ENCODE measurements at places on chromosomes 3 and 15. TPM values are rescaled to one million over a fixed set of nuclear protein-coding genes. Genes with fewer than 3 reads are reported as not detected.
A peak's percentile ranks its signal among the peaks of the same experiment; 100 is the strongest.

SCAMP5 gene
- 8.8 TPM for total RNA-seq

MELTF gene
- total RNA-seq: 0.45 TPM

OR5H14 gene
- total RNA-seq: not detected

CSPG4 gene
- 15.1 TPM for total RNA-seq

CLEC3B gene
- 199 TPM for total RNA-seq

ARGFX gene
- total RNA-seq: not detected

- no peak for DNase-seq
Observed at GRCh38 chr15:66633938-66634250, 68.1 kb upstream of the LCTL start.

GRCh38 chr15:80823995-80824394 is 44.8 kb downstream of the CEMIP start:
- peak; percentile 21 for DNase-seq

- peak; percentile 25 for DNase-seq
Observed at GRCh38 chr15:82122746-82123400, 77.1 kb upstream of the MEX3B start.

GRCh38 chr3:134607054-134608022 is 43.5 kb downstream of the KY start:
- no peak for DNase-seq

GRCh38 chr3:155138677-155139076 is 58.6 kb downstream of the MME start:
- DNase-seq: no peak

DNA sequence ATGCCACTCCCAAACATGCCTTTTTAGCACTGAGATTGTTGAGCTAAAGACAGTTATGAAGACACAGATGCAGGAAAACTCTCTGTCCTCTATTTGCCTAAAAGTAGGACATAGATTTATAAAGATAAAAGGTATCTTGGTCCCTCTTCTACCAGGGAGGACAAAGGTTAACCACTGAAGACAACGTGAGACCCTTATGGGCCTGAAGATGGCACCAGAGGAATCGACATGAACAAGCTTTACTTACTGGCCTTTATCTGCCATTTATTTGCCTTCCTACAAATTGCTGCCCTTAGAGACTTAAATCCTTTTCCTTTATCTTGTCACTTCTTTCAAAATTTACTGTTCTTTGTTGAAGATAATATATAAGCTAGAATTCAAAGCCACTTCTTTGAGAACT is 109.7 kb upstream of the FAM3D start:
- no peak for DNase-seq

- no peak for DNase-seq
Observed at GRCh38 chr3:150391161-150391560, 16.9 kb upstream of the TSC22D2 start.

DNA sequence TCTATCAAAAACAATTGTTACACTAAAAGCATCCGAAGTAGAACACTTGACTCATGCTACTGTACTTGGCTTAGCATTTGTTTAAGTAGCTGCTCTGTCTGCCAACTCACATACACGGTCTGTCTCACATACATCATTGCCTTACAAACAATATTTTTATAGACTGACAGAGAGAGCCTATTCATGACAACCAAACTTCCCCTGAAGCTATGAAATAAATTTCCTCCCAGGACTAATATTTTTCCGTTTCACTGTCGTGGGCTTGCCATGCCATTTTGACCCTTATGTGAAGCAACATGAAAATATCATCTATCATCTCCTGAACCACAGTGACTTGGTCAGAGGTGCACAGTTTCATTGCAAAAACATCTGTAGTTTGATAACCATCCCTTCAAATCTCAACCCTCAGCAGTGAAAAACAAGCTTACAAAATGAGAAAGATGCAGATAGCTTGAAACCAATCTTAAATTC is 66.5 kb upstream of the PYGO1 start:
- no peak for DNase-seq

DNA sequence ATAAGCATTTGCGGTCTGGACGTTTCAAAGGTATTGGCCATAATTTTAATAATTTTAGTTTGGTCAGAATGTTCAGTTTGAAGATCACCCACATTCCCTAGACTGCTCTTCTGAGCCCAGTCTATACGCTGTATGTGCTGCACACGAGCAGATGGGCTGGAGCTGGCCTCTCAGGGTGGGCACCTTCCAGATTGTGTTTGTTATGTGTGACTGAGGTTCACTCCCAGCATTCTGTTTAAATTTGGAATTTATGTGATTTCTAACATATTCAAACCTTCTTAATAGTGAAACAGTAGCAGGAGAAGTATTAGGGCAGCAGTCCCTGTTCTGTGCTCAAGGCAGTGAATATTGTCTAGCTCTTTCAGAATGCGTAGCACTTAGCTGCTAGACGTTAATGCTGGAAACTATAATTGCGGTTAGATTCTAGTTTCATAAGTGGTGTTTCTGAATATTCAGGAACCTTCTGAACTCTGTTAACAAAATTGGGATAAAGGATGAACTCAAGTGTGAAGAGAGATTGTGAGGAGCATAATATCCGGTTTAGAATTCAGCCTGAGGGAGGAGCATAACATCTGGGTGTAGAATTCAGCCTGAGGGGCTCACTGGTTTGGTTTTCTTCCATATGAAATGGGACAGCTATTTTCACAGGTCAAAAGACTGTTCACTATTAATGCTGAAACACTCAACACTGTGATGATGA is 68.6 kb upstream of the RPL35A start:
- DNase-seq: no peak

DNA sequence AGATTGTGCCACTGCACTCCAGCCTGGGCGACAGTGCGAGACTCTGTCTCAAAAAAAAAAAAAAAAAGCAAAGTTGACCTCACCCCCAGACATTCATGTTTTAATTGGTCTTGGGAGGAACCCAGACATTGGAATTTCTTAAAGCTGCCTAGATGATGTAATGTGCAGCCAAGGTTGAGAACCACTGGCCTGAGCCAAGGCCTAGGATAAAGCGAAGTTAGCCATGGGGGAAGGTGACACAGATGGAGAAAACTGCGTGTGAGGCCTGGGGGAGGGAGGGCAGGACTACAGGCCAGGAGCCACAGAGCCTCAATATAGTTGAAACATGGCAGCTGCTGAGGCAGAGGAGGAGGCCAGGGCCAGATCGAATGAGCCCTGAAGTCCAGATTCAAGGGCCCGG is 21.0 kb downstream of the GLB1 start:
- no peak for DNase-seq

- DNase-seq: no peak
Observed at GRCh38 chr3:75303741-75304140, 360.4 kb upstream of the FRG2C start.

- DNase-seq: no peak
Observed at GRCh38 chr15:101556273-101556672, 66.8 kb upstream of the PCSK6 start.

GRCh38 chr15:35246451-35246850 is 161.4 kb upstream of the NANOGP8 start:
- DNase-seq: no peak

DNA sequence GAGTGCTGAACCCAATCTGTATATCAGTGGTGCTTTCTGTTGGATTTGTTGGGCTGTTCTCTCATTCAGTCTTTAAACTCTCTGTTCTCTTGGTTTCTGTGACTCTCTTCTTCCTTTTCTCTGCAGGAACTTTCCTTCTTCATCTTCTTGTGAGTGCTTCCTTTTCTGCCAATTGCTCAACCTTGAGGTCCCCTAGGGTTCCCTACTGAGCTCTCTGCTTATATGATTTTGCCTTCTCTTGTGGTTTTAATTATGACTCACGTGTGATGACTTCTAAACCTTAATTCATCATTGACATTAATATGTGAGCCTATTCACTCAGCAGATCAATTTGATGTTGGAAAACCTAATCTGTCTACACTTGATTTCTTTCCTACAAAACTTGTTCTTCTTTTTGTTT is 39.4 kb downstream of the MOBP start:
- DNase-seq: no peak

- DNase-seq: no peak
Observed at GRCh38 chr3:118907909-118908308, 126.7 kb downstream of the IGSF11 start.

GRCh38 chr15:66881173-66881905 is 179.3 kb downstream of the SMAD6 start:
- no peak for DNase-seq

DNA sequence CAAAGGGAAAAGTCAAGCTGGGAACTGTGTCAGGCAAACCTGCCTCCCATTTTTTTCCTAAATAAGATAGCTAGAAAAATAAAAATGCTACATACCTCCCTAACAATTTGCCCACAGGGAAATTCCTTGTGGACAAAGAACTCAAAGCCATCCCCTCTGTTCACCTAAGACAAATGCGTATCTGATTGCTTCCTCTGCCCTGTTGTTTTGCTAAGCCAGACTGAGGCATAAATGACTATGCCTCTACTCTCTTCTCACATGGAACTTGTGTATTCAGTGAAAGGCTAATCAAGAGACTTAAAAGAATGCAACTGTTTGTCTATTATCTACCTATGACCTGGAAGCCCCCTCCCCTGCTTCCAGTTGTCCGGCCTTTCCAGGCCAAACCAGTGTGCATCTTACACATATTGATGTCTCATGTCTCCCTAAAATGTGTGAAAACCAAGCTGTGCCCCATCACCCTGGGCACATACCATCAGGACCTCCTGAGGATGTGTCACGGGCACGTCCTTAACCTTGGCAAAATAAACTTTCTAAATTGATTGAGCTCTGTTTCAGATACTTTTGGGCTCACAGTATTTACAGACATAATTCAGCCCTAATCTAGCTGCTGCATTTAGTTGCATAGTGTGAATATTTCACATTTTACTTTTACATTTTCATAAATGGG is 15.8 kb downstream of the CHD2 start:
- no peak for DNase-seq

DNA sequence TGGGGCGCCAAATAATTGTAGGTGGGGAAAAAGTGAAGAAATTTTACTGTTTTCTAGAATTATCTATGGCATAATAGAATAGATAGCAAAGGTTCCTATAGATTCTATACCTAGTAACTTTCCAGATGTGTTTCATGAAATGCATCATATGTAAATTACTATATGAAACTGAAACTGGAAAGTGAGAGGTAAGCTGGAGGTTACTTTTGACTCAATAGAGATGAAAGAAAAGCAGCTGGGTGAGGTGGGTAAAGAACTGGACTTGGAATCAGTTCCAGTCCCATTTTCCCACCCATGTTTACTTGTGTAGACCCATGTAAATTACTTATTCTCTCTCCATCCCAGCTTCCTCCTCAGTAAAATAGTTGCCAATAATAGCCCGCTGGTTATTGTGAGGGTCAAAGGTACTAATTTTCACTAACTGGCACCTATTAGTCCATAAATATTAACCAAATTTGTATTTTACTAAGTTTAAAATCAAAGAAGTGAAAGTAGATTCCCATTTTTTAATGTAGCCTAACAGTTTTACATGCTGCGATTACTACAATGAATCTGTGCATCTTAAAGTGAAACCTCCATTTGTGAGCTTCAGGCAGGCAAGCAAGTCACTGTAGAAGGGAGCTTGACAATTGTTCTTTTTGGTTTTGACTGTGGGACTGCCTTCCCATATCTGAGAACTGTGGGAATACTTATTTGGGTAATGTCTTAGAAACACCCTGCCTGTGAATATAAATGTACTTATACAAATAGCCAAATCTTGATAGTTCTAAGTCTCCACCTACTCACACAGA is 312.1 kb downstream of the SLC9A9 start:
- no peak for DNase-seq

- no peak for DNase-seq
Observed at GRCh38 chr15:90707489-90707888, 9.7 kb upstream of the BLM start.

DNA sequence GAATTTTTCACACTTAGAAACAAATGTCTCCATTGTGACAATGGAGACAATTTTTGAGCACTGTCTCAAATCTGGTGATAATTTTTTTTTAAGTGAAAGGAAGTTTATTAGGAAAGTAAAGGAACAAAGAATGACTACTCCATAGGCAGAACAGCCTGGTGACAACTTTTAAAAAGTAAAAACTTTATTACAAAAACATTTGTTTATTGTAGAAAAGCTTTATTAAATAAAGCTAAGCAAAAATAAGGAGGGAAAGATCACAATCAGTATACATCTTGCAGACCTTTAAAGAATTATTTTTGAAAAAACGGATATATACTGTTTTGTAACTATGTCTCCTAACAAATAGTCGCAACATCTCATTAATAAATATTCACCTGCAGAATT is 688 bp upstream of the OXSM start:
- DNase-seq: no peak

DNA sequence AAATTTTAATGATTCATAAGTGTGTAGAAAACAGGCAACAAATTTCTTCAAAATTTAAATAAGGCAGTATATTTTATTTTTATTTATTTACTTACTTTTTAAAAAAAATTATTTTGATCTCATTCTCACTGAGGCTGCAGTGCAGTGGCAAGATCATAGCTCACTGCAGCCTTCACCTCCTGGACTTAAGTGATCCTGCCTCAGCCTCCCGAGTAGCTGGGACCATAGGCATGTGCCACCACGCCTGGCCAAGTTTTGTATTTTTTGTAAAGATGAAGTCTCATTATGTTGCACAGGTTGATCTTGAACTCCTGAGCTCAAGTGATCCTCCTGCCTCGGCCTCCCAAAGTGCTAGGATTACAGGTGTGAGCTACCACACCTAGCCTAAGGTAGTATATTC is 61.2 kb upstream of the XRN1 start:
- no peak for DNase-seq

GRCh38 chr3:167626490-167626889 is 27.3 kb downstream of the WDR49 start:
- no peak for DNase-seq

- no peak for DNase-seq
Observed at GRCh38 chr15:40011303-40011702, 27.7 kb downstream of the SRP14 start.
